ENCODE measurements at places on chromosomes 7 and 10. TPM values are rescaled to one million over a fixed set of nuclear protein-coding genes. Genes with fewer than 3 reads are reported as not detected.

- DNase-seq, result no peak
Observed at GRCh38 chr10:75146780-75147179, 35.3 kb downstream of the SAMD8 start.

MLLT10 gene
- total RNA-seq, result 44.1 TPM

SFTPD gene
- not detected for total RNA-seq

RET gene
- 0.10 TPM for total RNA-seq

CDH23 gene
- 4.0 TPM for total RNA-seq
